ENCODE measurements at places on chromosomes 13 and 19. TPM values are rescaled to one million over a fixed set of nuclear protein-coding genes. Genes with fewer than 3 reads are reported as not detected.
A peak's percentile ranks its signal among the peaks of the same experiment; 100 is the strongest.

The SYCN gene
- total RNA-seq: not detected

GRCh38 chr13:90201202-90201601 lies 1146.3 kb upstream of the MIR17HG start:
- H3K4me3 ChIP-seq: no peak overlapping the region
- no peaks in the 10 kb centered on the region for H3K36me3 ChIP-seq
- H3K4me1 ChIP-seq: no peaks in the 10 kb centered on the region
- H3K27ac ChIP-seq: no peak overlapping the region
- no peak for DNase-seq
- H3K27me3 ChIP-seq: no peaks in the 10 kb centered on the region

DNA sequence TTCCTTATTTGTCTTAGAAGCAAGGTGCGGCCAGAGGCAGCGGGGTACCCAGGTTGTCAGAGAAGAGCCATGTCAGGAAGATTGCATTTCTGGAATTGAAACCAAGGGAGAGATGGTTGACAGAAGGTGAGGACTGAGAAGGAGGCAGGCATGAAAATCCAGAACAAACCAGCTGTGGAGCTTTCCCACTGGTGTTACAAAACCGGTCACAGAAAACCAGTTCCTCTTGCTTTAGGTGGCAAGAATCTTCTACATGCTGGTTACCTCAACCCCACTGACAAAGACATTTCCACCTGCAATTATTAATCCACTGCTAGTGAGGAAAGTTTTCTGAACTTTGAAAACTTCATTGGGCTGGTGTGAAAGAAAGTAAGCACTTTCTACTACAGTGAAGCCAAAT lies 64.0 kb upstream of the MED4 start:
- no peak for DNase-seq
- no peaks in the 10 kb centered on the region for H3K4me1 ChIP-seq
- no peaks in the 10 kb centered on the region for H3K36me3 ChIP-seq
- no peak overlapping the region for H3K4me3 ChIP-seq
- H3K27me3 ChIP-seq: no peaks in the 10 kb centered on the region

The UBE2L5 gene
- total RNA-seq: 0.98 TPM

The LYL1 gene
- total RNA-seq: 9.2 TPM

DNA sequence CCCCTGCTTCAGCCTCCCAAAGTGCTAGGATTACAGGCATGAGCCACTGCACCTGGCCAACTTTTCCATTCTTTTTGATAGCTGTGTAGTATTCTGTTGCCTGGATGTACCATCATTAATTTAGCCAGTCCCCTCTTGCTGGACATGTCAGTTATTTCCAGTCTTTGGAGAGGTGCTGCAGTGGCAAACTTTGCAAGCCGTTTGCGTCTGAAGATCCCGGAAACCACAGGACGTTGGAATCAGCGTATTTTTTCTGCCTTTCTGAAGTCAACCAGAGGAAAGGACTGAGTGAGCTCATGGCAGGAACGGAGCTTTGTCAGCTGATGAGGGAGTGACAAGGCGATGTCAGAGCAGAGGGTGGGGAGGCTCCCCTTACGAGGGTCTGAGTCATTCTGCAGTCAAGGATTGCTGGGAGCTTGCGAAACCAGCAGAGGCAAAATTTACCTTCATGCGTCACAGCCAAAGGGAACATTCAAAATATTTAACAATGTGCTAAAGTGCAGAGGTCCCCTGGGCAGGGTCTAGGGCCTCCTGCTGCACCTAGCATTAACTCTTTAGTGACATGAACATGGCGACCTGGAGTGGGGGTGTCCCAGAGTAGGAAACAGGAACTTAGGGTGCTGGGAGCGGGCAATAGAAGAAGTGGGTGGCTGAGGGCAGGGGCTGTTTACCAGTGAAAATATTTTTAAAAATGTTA lies 5.6 kb downstream of the C5AR1 start:
- DNase-seq: no peak
- no peaks in the 10 kb centered on the region for H3K36me3 ChIP-seq
- H3K27me3 ChIP-seq: no peaks in the 10 kb centered on the region
- no peak overlapping the region for H3K4me3 ChIP-seq
- H3K4me1 ChIP-seq: no peaks in the 10 kb centered on the region
- no peak overlapping the region for H3K27ac ChIP-seq

DNA sequence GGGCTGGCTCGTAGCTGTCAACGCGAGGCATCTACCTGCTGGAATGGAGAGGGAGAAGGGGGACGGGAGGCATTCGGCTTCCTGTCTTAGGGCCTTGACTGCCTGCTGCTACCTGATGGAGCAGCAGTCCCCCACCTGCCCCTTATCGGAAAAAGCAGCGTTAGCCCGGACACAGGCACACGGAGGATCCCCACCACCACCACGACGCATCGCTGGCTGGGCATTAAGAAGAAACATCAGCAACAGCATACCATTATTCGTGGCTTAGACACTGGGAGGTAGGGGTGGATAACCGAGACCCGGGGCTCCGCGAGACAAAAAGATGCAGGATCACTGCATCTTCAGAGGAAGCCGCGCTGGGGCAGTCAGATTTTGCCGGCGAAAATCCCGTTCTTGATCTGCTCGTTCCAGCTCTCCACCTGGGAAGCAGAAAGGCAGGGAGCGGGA lies 1.1 kb downstream of the COX6B2 start:
- no peaks in the 10 kb centered on the region for H3K36me3 ChIP-seq
- H3K27ac ChIP-seq: no peak overlapping the region
- H3K4me1 ChIP-seq: peaks cover 4% of the 10 kb centered on the region
- peaks cover 11% of the 10 kb centered on the region for H3K27me3 ChIP-seq
- peak overlapping the region; percentile 70 for H3K4me3 ChIP-seq
- no peak for DNase-seq

DNA sequence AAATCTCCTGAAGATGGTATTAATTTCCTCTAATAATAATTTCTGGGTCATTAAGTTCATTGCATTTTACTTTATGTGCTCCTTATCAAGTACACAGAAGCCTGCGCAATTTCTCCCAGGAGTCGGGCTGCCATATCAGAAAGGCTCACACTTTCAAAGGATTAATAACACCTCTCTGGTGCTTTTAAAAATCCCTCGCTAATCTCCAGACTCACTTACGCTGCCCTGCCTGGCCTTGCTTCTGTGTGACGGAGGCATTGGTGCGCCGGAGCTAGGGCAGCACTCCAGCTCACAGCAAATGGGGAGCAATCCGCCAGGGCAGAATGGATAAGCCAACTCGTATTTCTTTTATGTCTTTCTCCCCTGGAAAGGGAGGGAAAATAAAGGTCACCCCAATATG lies 300.8 kb downstream of the EFNB2 start:
- H3K27ac ChIP-seq: no peak overlapping the region
- no peaks in the 10 kb centered on the region for H3K4me1 ChIP-seq
- no peaks in the 10 kb centered on the region for H3K36me3 ChIP-seq
- no peaks in the 10 kb centered on the region for H3K27me3 ChIP-seq
- no peak overlapping the region for H3K4me3 ChIP-seq

DNA sequence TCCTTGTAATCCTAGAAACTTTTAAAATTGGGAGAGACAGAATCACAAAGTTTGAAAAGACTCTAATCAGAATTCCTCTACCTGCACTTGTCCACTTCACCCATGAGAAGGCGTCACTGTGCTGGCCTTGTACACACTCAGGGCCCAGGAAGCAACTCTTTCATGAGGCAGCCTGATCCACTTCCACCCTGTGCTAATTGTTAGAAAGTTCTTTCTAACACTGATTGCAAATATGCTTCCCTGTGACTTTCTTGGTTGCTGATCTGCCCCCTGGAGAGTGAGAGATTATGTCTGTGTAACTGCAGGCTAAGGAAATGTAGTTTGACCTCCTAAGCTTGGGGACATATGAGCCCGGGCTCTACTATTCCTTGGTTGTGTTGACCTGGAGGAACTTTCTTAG lies 494.6 kb downstream of the MYO16 start:
- H3K27me3 ChIP-seq: no peaks in the 10 kb centered on the region
- H3K27ac ChIP-seq: no peak overlapping the region
- H3K4me3 ChIP-seq: no peak overlapping the region
- no peaks in the 10 kb centered on the region for H3K4me1 ChIP-seq

The NOVA2 gene
- 3.6 TPM for total RNA-seq

GRCh38 chr13:44908266-44908665 lies 81.0 kb downstream of the NUFIP1 start:
- no peaks in the 10 kb centered on the region for H3K36me3 ChIP-seq
- no peak overlapping the region for H3K4me3 ChIP-seq
- DNase-seq: no peak
- H3K4me1 ChIP-seq: no peaks in the 10 kb centered on the region
- H3K27ac ChIP-seq: no peak overlapping the region

The RGCC gene
- 112 TPM for total RNA-seq

- H3K4me3 ChIP-seq: no peak overlapping the region
- no peak for DNase-seq
- no peaks in the 10 kb centered on the region for H3K36me3 ChIP-seq
- peak overlapping the region; percentile 98 for H3K27ac ChIP-seq
- peaks cover 23% of the 10 kb centered on the region for H3K4me1 ChIP-seq
Observed at GRCh38 chr19:38657633-38658222, 10.3 kb downstream of the ACTN4 start.

The CEACAM5 gene
- total RNA-seq: 27.2 TPM

- no peaks in the 10 kb centered on the region for H3K36me3 ChIP-seq
- no peak for DNase-seq
- no peaks in the 10 kb centered on the region for H3K27me3 ChIP-seq
- H3K27ac ChIP-seq: no peak overlapping the region
- H3K4me3 ChIP-seq: no peak overlapping the region
Observed at GRCh38 chr13:43335764-43336163, 312.4 kb downstream of the DNAJC15 start.

The EXOC3L2 gene
- total RNA-seq: 2.3 TPM

DNA sequence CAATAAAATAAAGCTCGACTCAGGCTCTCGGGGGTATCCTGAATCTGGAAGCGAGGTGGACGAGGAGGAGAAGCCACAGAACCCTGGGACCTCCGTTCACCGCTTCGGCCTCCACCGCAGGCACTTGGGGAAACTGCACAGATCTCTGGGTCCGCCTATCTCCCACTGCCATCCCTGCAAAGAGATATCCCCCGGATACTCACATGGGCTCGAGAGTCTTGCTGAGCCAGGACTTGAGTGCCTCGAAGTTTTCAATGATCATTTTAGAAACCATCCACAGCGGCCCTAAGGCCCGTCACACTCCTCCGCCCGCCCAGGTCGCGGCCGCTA lies 589 bp downstream of the RBM26 start:
- peak overlapping the region; percentile 87 for H3K4me3 ChIP-seq
- no peaks in the 10 kb centered on the region for H3K27me3 ChIP-seq
- no peak for DNase-seq

- H3K36me3 ChIP-seq: no peaks in the 10 kb centered on the region
- H3K27ac ChIP-seq: no peak overlapping the region
- H3K4me1 ChIP-seq: no peaks in the 10 kb centered on the region
- no peak for DNase-seq
- no peaks in the 10 kb centered on the region for H3K27me3 ChIP-seq
Observed at GRCh38 chr13:42071672-42072419, 23.4 kb downstream of the DGKH start.

The LILRB5 gene
- total RNA-seq: 2.0 TPM

- no peak overlapping the region for H3K27ac ChIP-seq
- DNase-seq: no peak
- H3K27me3 ChIP-seq: peaks cover 59% of the 10 kb centered on the region
Observed at GRCh38 chr19:55368701-55369563, 1.3 kb downstream of the IL11 start.

The MISP gene
- 0.16 TPM for total RNA-seq

GRCh38 chr13:44278166-44278565 lies 95.5 kb upstream of the SERP2 start:
- no peaks in the 10 kb centered on the region for H3K36me3 ChIP-seq
- no peak overlapping the region for H3K4me3 ChIP-seq
- H3K27me3 ChIP-seq: no peaks in the 10 kb centered on the region
- H3K4me1 ChIP-seq: no peaks in the 10 kb centered on the region

The PABPC3 gene
- not detected for total RNA-seq

DNA sequence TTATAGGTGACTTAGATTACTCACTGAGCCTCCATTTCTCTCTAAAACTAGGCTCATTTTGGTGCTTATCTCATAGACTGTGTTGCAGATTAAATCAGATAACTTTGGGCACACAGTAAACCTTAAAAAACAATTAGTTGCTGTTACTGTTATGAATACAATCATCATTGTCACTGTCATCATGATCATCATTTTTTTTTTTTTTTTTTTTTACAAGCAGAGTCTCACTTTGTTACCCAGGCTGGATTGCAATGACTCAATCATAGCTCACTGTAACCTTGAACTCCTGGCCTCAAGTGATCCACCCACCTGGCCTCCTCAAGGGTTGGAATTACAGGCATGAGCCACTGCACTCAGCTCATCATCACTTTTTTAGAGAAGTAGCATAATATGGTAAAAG lies 60.0 kb downstream of the VWA8 start:
- no peaks in the 10 kb centered on the region for H3K36me3 ChIP-seq
- no peaks in the 10 kb centered on the region for H3K4me1 ChIP-seq
- H3K27ac ChIP-seq: no peak overlapping the region
- no peak overlapping the region for H3K4me3 ChIP-seq
- DNase-seq: no peak
- H3K27me3 ChIP-seq: no peaks in the 10 kb centered on the region

The SMIM44 gene
- total RNA-seq: not detected

The PCSK4 gene
- total RNA-seq: 5.9 TPM

DNA sequence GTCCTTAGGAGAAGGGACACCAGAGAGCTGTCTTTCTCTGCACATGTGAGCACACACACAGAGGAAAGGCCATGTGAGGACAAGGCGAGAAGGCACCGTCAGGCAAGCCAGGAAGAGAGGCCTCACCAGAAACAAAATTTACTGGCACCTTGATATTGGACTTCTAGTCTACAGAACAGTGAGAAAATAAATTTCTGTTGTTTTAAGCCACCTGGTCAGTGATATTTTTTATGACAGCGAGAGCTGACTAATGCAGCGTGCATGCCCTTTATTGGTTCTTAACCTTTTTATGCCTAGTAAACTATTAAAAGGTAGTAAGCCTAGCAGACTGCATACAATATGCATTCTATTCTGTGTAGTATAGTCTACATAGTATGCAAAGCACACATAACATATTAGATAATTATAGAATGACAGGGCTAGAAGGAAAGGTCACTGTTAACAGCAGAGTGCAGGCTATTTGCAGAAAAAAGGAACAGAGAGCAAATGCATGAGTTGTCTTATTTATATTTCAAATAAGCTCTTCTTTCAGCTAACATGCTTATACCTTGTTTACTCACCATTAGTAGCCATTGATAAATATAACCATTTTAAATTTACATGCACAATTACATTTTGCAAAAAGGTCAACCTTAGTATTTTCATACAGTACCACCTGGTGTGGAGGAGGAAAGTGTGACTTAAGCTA lies 25.2 kb upstream of the KATNAL1 start:
- no peaks in the 10 kb centered on the region for H3K4me1 ChIP-seq

- peak overlapping the region; percentile 94 for H3K27ac ChIP-seq
- peaks cover 36% of the 10 kb centered on the region for H3K4me1 ChIP-seq
- H3K27me3 ChIP-seq: no peaks in the 10 kb centered on the region
- DNase-seq: no peak
- H3K4me3 ChIP-seq: no peak overlapping the region
- H3K36me3 ChIP-seq: peaks cover 5% of the 10 kb centered on the region
Observed at GRCh38 chr19:1273263-1274041, 1.9 kb upstream of the FAM174C start.

GRCh38 chr13:49164712-49165111 lies 55.4 kb upstream of the MLNR start:
- DNase-seq: no peak
- no peaks in the 10 kb centered on the region for H3K4me1 ChIP-seq
- no peaks in the 10 kb centered on the region for H3K27me3 ChIP-seq
- no peak overlapping the region for H3K27ac ChIP-seq
- H3K4me3 ChIP-seq: no peak overlapping the region
- peaks cover 7% of the 10 kb centered on the region for H3K36me3 ChIP-seq

All from breast epithelium (tissue), 4 donors.